ENCODE measurements at places on chromosomes 2 and 18.
A peak's percentile ranks its signal among the peaks of the same experiment; 100 is the strongest.

GRCh38 chr2:119062179-119062578 is 96.4 kb downstream of the C1QL2 start:
- DNase-seq = no peak

GRCh38 chr2:16050908-16051489 is 110.6 kb downstream of the MYCN start:
- DNase-seq = no peak

- DNase-seq = no peak
Measured at GRCh38 chr2:117763804-117764203, 50.7 kb upstream of the DDX18 start.

GRCh38 chr2:69055688-69056470 is 42.9 kb downstream of the ANTXR1 start:
- DNase-seq = no peak

DNA sequence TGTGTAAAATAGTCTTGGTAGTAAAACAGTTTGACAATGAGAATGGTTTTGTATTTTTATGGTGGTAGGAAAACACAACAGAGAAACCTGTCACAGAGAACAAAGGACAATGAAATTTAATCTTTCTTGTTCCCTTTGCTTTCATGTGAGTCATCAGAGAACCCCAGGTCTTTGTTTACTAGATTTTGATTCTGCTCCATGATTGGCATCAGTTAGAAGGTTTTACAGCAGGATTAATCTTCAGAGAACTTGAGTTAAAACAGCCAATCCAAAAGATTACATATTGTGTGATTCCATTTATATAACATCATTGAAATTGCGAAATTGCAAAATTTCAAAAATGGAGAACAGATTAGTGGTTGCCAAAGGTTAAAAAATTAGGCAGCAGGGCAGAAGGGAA is 2.5 kb downstream of the APLF start:
- no peak for DNase-seq

GRCh38 chr2:224747765-224748164 is 31.6 kb upstream of the CCDC195 start:
- DNase-seq = no peak

DNA sequence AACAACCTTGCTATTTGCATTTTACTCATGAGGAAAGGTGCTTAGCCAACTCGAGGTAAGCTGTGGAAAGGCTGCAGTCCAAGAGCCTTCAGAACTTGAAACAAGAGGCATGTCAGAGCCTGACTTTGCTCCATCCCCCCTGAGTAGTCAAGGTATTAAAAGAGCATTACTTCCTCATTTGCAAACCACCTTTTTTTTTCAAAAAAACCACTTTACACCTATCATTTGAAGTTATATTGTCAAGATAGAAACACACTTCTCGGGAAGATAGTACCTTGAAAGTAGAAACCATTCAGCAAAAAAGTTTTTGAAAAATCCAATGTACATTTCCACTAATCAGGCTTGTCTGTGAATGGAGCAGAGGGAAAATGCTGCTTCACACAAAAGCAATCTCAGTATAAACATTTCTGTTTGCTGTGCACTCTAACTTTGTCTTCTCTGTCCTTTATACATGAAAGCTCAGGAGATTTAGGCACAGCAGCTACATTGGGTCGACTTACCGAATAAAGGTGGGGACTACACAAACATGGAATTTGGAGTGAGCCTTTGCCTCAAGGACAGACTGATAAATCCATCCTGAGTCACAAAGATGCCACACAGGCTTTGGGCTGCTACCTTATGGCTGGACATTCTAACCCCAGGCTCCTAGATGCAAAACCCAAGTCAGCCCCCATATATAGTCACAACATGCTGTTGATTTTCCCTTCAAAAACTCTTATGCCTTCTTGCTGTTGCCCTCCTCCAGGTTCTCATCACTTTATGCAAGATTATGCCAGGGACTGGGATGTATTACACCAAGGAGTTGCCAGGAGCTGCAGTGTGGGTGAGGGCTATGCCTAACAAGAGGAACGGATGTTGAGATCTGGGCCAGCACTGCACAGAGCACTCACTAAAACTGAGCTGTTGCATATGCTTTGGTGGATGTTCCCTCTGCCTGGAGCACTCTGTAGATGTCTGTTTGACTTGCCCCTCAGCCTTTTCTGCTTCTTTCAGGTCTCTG is 41.4 kb upstream of the EML4 start:
- no peak for DNase-seq

DNA sequence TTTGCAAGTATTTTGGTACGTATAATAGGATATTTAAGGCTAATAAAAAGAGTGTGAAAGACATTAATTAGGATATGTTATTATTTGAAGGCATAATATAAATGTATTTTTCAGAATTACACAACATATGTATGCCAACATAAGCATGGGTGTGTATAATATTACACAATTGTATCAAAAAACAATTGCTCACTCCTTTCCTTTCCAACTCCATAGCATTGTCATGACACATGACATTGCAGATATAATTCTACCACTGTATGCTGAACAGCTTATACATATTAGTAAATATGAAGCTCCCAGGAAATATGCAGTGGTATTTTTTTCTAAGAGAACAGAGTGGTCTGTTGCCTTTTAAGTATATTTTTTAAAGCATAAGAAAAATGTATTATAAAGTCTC is 593.1 kb downstream of the TMX3 start:
- no peak for DNase-seq

GRCh38 chr18:13440277-13441248 is 222.0 kb downstream of the LDLRAD4 start:
- peak; percentile 27 for DNase-seq

- no peak for DNase-seq
Measured at GRCh38 chr18:12574494-12575185, 83.3 kb downstream of the SPIRE1 start.
